A673 (cell line): ENCODE measurements at places on chromosomes 11 and 22.

- no peak for DNase-seq
Measured at GRCh38 chr11:66334605-66335442, 1.4 kb downstream of the RIN1 start.

DNA sequence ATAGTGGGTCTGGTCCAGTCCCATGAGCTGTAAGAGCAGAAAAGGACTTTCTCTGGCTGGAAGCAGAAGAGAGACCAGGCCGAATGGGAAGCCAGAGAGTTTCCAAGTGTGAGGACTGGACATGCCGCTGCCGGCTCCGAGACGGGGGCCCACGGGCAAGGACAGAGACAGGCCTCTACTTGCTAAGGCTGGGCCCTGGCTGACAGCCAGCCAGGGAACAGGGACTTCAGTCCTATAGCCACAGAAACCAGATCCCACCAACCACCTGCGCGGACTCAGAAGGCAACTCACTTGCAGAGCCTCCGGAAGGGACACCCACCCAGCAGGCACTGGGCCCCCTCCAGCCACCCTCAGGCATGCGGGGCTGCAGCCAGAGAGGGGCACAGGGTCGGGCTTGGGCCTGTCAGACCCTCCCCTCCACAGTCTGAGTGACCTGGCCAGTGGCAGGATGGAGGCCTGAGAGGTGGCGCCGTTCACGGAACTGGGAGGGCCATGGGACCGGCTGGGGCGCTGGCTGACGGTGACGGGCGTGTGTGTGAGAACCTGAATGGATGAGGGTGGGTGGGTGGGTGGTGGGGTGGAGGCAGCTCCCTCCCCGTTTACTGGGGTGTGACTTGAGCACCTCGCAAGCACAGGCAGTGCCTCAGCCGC is 47.8 kb upstream of the A4GALT start:
- no peak for DNase-seq

DNA sequence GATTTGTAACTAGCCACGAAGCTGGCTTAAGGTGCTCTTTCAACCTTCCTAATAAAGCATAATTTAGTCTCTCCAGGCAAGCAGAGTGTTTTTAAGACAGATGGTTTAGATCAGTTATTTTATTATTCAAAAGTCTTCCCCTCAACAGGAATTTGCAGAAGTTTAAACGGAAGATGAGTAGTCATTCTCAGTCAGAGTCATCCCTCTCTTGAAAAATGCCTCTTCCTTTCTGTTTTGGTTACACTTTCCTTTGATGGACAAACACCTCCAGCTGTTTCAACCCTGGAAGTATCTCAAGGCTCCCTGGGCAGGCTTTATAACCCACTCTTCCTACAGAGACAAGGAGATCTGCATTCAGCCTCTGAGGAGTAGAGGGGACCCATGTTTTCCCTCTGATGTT is 60.3 kb upstream of the POU2AF2 start:
- peak; percentile 64 for DNase-seq

DNA sequence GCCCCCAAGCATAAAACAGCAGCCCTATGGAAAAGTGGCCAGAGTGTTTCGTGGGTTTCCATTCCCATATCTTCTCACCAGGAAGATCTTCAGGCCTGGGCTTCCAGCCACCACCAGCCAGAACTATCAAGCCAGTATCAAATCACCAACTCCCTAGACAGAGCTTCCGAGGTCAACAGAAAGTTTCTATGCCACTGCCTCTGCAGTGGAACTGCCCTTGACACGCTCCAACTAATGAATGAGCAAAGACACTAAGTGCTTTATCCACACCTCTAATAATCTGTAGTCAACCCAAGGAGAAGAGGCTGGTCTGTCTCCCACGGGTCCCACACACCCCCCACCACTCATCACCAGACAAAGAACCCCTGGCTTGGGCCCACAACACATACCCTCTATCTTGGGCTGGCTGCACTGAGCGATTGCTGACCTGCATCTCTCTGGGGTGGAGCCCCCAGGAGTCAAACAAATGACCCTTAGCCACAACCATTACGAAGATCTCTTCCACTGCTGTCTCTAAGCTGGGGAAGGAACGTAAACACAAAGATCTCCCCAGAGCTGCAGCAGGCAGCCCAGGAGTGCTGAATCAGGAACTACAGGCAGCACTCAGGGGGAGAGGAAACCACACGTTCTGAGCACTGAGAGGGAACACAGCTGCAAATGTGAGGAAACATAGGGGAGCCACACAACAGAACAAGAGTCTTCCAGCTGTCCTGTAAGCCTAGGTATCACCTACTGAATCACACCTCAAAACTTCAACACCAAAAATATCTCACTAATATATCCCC is 9.7 kb downstream of the OR5AN1 start:
- DNase-seq = no peak

DNA sequence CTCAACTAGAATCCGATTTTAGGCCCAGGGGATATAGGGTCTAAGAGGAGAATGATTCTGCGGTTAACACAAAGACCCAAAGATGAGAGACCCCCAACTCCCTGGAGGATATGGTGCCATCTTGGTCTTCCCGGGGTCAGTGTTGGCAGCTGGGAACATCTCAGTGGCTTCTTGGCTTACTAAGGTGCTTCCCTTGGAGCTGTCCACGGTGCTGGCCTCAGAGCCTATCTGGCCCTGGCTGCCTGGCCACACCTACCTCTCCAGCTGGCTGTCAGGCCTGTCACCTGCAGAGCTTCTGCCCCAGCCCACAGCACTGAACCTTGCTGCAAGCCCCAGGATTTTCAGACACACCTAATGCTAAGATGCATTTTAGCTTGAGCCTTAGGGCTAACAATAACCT is 70.7 kb upstream of the THY1 start:
- peak; percentile 26 for DNase-seq
